Ecto neural progenitor cell (in vitro differentiated cells): ENCODE measurements at places on chromosomes 3 and 15.

DNA sequence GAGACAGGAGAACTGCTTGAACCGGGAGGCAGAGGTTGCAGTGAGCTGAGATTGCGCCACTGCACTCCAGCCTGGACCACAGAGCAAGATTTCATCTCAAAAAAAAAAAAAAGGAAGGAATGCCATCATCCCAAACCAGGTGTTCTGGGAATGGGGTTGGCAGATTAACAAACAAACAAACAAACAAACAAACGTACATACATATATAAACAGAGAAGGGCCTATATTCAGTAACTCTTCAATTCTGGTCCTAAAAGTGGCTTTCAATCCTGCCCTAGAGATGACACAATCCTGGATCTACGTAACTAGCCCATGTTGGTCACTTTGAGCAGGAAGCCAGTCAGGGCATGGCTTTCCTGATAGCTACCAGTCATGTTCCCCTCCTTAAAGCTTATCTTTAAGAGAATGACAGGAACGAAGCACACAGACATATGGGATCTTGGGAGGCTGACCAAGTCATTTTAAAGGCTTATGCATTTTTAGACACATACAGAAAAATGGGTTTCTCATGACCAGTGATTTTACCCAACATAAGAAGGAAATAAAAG, 29.9 kb upstream of the RAB11A start:
- no peak for DNase-seq

- peak; percentile 84 for DNase-seq
These were observed at the start of gene PLXND1 for GRCh38 chr3:129606636-129607390. PLXND1 (minus strand) TSS chr3:129606676; CDS start chr3:129606639, 37 bp downstream.

GRCh38 chr3:138197058-138197457, 10.0 kb downstream of the ARMC8 start:
- DNase-seq: no peak

DNA sequence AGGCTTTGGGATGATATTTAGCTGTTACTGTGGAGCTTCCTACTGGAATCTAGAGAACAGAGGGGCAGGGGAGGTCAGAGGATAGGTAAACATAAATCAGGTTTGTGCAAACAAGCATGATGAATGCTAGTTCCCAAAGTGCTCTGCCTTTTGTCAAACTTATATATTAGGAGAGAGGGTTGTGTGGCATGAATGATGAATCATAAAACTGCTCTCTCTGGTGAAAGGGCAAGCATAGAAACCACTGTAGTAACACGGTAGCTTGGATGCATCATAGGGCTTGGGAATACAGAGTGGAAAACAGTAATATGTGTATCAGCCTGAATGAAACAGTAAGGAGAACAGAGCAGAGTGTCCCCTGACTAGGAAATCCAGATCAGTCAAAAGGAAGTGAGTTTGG, 486.7 kb downstream of the IL5RA start:
- DNase-seq: no peak

- no peak for DNase-seq
These were observed 6.5 kb downstream of the SPG11 start for GRCh38 chr15:44656913-44657312.

DNA sequence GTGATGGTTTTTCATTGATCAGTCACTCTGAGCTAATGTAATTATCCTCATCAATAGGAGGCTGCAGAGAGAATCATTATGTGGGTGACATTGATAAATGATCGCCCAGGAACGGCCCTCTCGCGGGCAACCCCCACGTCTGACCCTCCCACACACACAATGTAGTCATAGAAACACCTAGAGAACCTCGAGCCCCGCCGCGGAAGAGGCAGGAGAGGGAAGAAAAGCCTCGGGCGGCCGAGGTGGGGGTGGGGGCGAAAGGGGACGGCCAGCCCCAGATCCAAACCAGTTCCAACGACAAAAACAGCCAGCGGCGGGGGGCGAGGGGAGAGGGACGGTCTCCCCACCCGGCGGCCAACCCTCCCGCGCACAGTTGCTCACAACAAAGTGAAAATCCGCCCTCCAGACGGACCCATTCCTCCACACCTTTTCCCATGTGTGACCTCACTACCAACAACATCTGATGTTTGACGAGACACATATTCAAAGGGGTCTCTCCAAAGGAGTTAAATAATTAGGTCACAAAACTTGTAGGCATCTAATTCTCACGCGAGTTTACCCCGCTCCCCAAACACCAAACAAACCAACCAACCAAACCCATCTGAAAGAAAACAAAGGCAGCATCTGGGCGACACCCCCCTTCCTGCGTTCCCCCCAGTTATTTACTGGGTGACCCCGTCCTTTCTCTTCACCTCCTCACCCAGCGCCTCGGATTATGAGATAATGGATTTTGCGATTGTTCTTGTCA, 213.0 kb downstream of the MEIS2 start:
- DNase-seq: peak; percentile 67

GRCh38 chr15:91741986-91742385, 111.5 kb upstream of the SLCO3A1 start:
- DNase-seq: no peak

DNA sequence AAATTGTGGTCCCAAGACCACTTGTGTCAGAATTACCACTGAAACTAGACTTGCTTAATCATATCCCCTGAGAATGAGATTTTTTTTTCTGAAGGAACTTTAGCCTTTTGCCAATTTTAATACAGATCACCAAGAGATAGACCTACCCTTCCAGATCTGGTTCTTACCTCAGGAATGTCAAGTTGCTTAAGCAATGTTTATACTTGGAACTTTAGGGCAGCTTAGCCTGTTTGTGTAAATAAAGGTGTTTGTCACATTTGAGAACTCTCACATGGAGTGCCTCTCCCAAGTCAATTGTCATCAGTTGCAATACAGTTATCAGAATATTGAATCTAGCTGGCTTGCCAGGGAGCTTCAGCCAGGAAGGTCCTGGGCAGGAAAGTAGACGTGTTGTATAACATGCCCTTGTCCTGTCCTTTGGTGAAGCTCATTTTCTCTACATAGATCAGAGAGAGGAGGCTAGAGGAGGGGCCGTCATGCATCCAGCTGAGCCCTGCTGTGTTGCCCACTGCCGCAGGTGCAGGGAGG, 3.9 kb downstream of the GPD1L start:
- DNase-seq: no peak

- DNase-seq: no peak
These were observed 107.0 kb downstream of the XXYLT1 start for GRCh38 chr3:195163719-195164572.

DNA sequence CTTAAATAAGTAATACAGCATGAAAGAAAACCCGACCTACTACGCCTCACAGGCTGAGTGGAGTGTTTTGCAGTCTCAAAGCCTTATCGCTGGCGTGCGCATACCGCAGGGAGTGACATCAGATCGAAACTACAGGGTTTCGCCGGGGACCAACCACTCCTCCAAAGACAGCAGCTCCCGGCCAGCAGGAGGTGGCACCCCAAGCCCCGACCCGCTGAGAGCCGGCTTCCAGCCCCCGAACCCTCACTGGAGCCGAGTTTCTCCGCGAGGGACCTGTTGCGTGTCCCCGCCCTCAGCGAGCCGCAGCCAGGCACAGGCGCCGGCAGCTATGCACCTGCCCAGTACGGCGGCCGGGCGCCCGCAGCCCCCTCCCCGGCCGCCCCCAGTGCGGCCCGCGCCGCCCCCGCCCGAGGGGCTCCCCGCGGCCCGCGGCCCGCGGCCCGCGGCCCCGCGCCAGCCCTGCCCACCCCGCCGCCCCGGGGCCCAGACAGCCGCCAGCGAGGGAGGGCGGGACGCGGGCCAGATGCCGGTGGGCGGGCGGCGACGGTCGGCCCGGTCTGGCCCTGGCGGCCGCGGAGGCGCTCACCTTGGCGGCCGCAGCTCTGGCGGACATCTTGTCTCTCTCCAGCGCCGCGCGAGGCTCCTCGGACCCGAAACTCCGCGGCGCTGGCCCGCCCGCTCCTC, 710 bp downstream of the TJP1 start:
- DNase-seq: peak; percentile 82

- no peak for DNase-seq
These were observed 6.9 kb upstream of the NFKBIZ start for GRCh38 chr3:101842245-101842934.

DNA sequence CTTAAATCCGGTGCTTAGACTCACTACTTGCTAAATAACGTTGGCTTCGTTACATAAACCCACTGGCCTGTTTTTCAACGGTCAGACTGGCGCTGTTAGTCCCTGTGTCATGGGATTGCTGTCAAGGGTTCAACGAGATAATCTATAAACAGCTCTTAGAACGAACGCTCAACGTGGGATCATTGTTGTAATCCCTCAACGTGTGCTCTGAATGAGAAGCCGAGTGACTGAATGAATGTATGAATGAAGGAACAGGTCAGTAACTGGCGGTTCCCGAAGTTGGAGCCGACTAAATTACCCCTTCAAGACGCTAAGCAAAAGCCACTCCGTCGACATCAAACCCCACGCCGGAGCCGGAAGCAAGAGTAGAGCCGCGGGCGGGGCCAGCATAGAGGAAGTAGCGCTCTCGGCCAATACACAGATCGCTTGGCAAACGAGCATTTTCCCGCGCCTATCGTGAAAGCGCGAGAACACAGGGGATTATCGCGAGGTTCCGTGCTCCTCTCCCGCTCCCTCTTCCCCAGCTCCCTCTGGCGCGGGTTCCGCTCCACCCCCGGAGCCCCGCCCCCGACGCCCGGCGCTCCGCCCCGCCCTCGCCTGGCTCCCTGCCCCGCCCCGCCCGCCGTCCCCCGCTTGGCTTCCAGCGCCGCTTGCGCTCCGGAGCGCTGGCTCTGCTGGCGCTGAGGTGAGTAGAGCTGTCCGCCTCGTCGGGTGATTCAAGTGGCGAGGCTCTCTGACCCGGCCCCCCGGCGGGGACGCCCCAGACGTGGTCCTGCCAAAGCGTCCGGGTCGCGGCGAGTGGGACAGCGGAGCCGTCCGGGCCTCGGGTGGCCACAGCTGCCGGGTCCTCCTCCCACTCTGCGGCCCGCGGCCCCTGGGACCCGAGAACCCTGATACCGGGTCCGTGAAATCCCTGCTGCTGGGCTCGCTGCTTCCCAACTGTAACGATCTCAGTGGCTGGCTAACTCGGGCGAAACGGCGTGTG, at the start of gene LRRC28:
Gene LRRC28, plus strand, starts transcription at position 625 of the 985 bp plus-strand sequence. CDS start 4,477 bp downstream, outside the sequence.
- peak; percentile 97 for DNase-seq

GRCh38 chr15:34620142-34620541, 36.7 kb upstream of the GOLGA8B start:
- DNase-seq: no peak
